AG10803 (cell line): ENCODE measurements at places on chromosomes 5 and 9.

DNA sequence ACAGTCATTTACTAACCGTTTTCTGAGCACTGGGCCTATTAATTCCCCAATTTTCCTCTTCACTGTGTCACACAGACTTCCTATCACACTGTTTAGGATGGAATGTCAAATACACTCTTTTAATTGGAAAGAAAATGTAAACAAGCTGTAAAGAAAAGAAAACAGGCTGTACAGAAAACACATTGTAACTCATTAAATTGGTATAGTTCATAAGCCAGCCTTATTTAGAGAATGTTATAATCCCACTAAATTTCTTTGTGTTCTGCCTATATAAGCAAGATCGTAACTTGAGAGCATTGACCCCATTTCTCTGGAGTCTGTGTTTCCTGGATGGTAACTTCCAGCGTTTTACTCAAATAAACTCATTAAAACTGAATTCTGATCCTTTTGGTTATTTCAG lies 46.5 kb downstream of the TARS1 start:
- DNase-seq, result no peak

GRCh38 chr5:148898413-148899075 lies 72.1 kb downstream of the ADRB2 start:
- no peak for DNase-seq

GRCh38 chr5:133114166-133114932 lies 62.5 kb downstream of the HSPA4 start:
- no peak for DNase-seq

- peak; percentile 82 for DNase-seq
Measured at GRCh38 chr5:170597109-170597751, 93.4 kb downstream of the KCNIP1 start.

- no peak for DNase-seq
Measured at GRCh38 chr5:40572391-40572790, 107.3 kb upstream of the PTGER4 start.

DNA sequence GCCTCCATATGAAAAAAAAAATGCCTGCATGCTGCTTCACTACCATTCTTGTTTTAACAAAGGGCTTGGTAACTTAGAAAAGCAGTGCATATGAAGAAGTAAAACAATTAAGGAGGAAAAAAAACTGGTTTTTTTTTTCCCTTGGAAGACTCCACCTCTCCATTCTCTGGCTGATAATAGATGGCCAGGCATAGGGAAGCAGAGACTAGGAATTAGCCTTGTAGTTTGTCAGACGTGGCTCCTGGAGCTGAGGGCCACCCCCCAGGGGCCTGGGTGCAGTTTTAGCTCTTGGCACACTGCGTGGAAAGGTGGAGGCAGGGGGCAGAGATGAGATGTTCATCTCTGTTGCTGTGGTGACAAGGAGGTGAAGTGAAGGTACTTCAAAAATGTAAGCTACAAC lies 42.7 kb downstream of the WDR36 start:
- DNase-seq, result no peak

- peak; percentile 44 for DNase-seq
Measured at GRCh38 chr5:153829510-153830065, 209.1 kb downstream of the FAM114A2 start.

DNA sequence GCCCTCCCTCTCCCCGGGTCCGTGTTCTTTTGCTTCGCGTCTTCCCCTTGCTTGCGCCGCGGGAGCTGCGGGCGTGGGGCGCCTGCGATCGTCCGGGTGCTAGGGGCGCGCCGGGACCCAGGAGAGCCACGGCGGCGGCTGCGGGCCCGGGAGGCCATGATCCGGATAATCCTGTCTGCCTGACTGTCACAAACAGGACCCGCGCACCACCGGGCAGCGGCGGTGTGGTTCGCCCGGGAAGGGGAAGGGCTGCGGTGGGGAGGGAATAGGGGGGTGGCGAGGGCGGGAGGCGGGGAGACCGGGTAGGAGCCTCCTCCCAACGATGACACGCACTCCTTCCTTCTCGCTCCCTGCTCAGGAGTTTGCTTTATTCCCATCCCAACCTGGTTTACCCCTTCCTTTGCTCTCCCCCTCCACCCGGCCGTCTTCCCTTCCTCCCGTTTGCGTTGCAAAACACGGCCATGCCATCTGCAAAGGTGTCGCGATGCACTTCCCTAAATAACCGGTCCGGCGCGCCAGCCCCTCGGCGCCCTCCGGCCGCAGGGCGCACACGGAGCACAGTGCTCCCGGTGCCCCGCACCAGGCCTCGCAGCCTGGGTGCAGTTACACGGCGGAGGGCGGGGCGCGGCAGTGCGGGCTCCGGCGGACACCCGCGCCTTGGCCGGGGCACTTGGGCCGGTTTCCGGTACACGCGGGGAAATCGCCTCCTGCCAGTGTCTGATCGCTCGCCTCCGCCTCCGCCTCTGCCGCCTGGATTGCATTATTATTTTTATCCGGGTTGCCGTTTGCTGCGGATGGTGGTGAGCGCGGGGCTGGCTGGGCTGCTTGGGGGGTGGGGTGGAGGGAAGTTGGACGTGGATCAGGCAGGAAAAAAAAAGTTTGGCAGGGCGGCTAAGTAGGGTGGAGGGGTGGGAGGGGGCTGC lies 1.5 kb downstream of the SMARCA2 start:
- DNase-seq, result peak; percentile 77

GRCh38 chr9:6484210-6484609 lies 71.2 kb downstream of the UHRF2 start:
- DNase-seq, result no peak

DNA sequence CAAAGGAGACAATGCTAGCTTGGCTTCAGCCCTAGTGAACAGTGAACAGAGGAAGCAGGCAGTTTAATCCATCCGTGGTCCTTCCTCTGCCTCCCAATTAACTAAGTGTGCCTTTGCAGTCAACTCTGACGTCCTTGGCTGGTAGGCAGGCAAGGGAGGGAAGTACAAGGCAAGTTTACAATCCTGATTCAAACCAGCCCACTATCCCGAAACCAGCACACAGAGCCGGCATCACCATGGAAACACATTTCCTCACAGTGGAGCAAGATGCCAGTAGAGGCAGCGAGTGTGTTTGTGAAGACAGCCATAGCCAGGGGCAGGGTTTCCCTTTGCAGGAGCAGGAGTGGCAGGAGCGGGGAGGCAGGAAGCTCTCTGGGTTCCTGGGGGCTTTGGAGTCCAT lies 73.9 kb downstream of the GOLPH3 start:
- DNase-seq, result peak; percentile 48

- peak; percentile 67 for DNase-seq
Measured at GRCh38 chr5:114412510-114413171, 50.8 kb downstream of the KCNN2 start.

- no peak for DNase-seq
Measured at GRCh38 chr5:101664071-101664791, 631.9 kb downstream of the SLCO4C1 start.

DNA sequence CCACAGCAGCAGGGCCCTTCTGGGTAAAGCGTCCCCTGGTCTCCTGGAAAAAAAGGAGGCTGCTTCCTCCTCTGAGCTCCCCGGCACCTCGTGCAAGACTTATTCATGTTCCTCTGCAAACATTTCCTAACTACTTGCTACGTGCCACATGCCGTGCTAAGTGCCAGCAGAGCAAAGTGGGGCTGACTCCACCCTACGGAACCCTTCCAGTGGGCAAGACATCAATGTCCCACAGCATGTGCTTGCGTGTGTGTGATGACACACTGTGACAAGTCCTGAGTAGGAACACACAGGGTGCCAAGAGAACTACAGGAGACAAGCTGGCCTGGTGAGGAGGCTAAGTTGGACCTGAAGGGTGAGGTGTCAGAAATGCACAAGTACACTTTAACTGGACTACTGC lies 57.4 kb downstream of the SEMA4D start:
- DNase-seq, result peak; percentile 50

DNA sequence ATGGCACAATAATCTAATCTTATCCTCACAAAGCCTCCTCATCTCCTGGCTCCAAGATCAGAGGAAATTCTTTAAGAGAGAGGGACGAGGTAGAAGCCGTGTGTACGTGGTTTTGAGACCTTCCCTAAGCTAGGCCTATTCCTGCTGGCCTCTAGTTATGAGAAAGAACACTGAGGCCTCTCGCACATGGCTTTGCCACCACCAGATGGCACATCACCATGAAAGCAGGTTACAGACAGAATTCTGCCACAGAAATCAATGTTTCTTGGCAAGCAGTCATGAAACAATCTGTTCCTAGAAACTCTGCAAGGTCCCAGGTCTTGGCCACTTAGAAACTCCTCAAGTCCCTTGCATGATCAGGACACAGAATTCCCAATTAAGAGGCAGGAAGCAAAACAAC lies 268.2 kb upstream of the TAS2R1 start:
- peak; percentile 49 for DNase-seq

DNA sequence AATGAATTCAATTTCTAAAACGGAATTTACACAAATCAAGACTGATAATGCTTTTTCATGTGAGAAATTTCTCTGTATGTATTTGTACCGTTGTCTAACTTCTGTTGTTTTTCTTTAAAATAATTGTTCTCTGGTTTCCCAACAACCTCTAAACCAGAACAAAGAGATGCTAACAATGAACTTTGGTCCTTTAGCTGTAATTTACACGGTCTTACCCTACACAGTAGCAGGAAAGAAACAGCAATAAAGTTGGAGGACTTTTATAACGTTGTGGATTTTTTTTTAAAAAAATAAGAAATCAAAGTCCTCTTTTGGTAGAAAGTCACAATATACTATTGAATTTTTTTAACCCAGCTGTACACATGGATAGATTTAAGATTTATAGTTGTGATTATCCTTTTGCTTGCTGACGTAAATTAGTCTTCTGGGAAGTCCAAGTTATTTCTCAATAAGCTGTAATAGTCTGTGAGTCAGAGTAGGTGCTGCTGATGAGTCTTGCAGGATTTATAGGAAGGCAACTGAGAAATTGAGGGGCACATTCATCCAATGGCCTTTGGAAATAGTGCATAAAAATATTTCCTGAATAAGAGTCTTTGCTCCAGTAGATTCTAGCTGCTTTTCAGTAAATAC lies 76.8 kb upstream of the PCSK1 start:
- DNase-seq, result peak; percentile 97

- DNase-seq, result no peak
Measured at GRCh38 chr9:69740872-69741505, 18.8 kb downstream of the PTAR1 start.

- DNase-seq, result no peak
Measured at GRCh38 chr5:167269146-167269545, 1022.3 kb upstream of the WWC1 start.

DNA sequence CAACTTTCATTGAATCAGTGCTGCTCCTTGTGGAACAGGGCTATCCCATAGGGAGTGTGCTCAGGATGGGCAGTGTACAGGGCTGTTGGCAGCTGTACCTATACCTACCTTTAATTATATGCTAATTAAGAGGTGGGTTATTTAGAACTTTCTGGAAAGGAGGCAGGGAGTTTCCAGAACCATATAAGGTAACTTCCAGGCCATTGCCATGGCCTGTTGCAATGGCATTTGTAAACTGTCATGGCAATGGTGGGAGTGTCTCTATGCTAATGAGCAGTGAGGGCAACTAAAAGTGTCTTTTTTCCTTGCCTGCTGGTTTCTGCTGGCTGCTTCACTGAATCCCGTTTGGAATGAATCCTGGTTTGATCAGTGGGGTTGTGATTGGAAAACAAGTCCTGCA lies 2.3 kb upstream of the ARHGAP26 start:
- no peak for DNase-seq
